Stimulated activated naive CD8-positive, alpha-beta T cell treated with anti-CD3 and anti-CD28 coated beads, Interleukin-15, Interleukin-2, amounts not matched to agents 100 U/mL and 50 U/mL, for 24 hours (primary cell): ENCODE measurements at places on chromosomes 12 and 14.
A peak's percentile ranks its signal among the peaks of the same experiment; 100 is the strongest.

DNA sequence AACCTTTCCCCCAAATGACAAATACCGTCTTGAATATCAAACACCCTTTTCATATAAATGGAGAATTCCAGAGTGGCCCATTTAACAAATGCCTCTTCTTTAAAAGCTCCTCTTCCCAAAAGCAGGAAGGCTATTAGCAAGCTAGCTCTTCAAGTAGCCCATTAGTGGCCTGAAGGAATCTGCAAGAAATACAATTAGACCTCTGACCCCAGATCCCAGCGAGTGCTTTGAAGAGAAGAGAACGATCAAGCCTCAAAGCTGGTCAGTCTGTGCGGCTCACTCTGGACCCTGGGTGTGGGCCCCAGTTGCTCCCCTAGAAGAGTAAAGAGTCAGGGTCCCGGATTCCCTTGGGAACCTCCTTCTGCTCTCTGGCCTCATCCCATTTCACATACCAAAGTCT lies 325.6 kb downstream of the NUAK1 start:
- DNase-seq: no peak

GRCh38 chr12:92469837-92470236 lies 233.0 kb upstream of the PLEKHG7 start:
- DNase-seq: no peak

DNA sequence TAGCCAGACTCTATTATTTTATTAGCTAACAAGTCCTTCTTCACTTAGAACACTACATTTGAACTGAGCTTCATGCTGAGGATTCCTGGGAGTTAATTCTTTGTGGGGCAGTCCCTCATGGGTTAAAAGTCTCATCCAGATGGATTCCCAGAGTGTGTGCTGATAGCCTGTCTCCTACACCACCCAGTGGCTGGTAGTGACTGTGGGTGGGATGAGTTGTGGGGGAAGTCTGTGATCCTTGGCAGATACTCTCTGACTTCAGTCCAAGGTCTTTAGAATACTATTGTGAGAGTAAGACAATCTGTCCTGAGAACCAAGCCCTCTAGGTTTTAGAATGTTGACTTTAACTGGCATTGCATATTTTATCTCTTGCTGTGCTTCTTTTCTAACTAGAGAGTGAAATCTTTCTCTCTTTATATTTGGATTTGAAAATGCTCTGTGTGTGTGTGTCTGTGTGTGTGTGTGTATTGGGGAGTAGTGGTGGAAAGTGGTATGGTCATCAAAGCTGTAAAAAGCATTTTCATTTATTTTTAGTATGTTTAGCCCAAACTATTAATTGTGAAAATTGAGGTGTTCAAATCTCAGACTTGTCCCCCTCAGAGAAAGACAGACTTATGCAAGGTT lies 37.3 kb downstream of the AKAP6 start:
- no peak for DNase-seq

DNA sequence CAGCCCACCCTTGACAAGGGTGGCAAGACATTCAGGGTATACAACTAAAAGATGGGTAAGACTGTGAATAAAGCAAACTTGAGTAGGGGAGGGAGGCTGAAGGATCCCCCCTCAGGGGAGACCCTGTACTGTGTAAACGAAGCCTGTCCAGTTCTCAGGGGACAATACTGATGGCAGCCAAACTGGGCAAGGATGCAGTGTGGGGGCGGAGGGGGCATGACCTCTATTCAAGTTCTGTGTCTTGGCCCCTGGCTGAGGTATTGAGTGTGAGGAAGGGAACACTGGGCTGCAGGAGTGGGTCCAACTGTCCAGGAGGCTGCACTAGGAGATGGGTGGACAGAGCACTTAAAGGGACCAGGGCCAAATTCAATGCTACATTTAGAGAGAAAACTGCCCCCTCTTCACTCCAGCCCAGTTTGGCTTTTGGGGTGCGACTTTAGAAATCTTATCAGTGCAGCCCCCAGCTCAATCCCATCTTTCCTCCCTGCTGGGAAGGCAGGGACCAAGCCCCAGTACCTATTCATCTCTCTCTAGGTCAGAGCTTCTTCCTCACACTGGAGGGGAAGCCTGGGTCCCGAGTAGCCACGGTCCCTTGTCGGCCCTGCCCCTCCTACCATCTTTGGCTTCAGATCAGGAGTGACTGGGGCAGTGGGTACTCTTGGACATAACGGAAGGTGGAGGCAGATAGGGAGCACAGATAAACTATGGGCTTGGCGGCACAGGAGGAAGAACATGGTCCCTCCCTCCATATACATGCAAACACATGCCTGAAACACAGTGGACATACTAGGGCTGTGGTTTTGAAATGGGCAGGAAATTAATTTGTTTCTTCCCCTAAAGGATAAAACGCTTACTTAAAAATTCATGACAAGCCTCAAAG lies 11.8 kb downstream of the SLC39A5 start:
- DNase-seq: no peak

GRCh38 chr12:53478865-53479264 lies 20.4 kb downstream of the MAP3K12 start:
- DNase-seq: no peak

GRCh38 chr14:91245029-91245428 lies 525 bp upstream of the GPR68 start:
- peak; percentile 72 for DNase-seq

- no peak for DNase-seq
Observed at GRCh38 chr14:32561520-32561919, 232.4 kb downstream of the AKAP6 start.
